ENCODE measurements at places on chromosomes 1 and 21. TPM values are rescaled to one million over a fixed set of nuclear protein-coding genes. Genes with fewer than 3 reads are reported as not detected.

HAO2 gene
- total RNA-seq: not detected

EVA1C gene
- total RNA-seq: 48.7 TPM

GBP1 gene
- total RNA-seq: 20.6 TPM

KCNE1 gene
- total RNA-seq: 2.2 TPM

COL11A1 gene
- total RNA-seq: 0.29 TPM

KRTAP24-1 gene
- total RNA-seq: not detected

CAPN8 gene
- 581 TPM for total RNA-seq

AXDND1 gene
- total RNA-seq: not detected

OVAAL gene
- not detected for total RNA-seq

APCS gene
- not detected for total RNA-seq

CDK11B gene
- 10.5 TPM for total RNA-seq

CFAP57 gene
- total RNA-seq: 0.37 TPM

TLR5 gene
- 7.2 TPM for total RNA-seq

- no peak for DNase-seq
Measured at GRCh38 chr1:51516649-51517158, 2.4 kb downstream of the EPS15 start.

DNA sequence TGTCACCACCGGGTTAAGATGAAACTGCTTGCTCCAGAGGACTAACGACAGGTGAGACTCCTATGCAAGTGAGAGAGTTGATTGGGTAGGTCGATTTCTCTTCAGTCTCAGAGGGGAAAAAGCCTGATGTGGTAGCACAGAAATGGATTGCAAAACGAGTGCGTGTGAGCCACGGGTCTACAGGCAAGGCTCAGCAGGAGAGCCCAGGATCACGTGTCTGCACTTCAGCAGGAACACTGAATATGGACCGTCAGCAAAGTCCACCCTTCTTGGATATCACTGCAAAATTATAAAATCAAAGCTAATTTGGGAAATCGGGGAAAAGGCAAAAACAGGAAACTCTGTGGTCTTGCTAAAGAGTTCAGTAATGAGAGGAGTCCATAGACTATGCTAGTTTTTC lies 107.7 kb upstream of the ZNF648 start:
- DNase-seq: no peak

DNA sequence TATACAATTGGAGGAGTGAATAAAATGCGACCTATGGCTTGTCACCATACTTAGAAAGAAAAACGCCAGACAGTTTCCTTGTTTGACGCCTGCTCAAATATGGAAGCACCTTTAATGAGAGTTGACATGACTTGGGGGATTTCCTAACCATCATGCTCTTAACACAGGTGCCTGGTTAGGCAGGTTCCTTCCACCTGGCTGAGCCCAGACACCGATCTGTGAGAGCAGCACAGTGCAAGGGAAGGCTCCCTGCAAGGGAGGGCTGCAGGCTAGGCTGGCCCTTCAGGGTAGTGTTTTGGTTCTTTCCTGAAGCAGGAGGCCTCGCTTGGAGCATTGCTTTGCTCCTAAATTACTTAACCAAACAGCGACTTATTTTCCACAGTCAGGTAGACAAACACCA lies 24.6 kb upstream of the KLHDC8A start:
- DNase-seq: no peak

DNA sequence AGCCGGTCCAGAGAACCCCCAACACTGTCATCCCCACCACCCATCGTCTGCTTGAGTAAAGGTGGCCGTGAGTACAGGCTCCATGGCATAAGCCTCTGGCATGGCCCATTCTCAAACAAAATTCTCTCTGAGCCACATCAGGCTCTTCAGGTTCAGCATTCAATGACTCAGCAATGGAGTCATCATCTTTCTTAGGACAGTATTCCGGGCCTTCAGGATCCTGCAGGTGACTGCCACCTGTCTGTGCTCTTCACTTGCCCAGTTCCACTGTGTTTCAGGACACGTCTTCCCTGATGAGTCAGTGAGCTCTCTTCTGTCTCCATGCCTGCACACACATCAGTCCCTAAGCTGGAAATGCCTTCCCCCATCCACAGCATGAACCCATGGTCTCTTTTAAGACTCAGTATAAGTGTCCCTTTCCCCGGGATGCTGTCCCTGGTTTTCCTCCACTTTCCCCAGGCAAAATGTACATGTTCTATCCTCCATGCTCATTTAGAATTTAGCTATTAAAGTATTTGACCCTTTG lies 81.1 kb upstream of the FGGY start:
- DNase-seq: no peak

DNA sequence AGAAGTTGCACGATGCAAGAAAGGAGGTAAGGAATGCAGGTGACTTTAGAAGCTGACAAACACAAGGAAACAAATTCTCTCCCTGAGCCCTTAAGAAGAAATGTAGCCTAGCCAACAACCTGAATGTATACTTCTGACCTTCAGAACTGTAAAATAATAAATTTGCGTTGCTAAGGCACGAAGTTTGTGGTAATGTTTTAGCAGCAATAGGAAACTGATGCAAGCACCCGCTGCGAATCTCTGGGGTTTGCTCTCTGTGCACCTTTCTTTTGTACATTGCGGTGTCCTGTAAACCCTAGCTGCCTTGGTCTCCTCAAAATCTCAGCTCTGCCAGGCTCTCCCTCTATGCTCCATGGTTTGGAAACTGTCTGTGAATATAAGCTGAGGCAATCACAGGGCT lies 15.1 kb downstream of the CD53 start:
- no peak for DNase-seq

- peak; percentile 74 for DNase-seq
Measured at GRCh38 chr1:88890791-88891317, 513 bp downstream of the GTF2B start.

DNA sequence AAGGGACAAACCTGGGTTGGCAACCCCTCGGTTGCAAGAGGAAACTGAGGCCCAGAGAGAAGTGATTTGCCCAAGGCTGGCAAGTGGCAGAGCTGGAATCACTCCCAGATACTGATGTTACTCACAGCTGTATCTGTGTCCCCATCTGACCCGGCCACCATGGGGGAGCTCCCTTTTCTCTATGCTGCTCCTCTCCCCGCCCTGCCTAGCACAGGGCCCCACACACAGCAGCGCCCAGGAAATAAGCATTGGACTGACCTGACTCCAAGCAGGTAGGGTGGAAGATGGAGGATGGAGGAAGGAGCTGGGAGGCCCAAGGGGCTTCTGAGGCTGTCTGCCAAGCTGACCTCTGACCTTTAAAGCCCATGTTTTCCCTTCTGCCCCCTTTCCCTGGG lies 3.0 kb upstream of the FBLIM1 start:
- no peak for DNase-seq

DNA sequence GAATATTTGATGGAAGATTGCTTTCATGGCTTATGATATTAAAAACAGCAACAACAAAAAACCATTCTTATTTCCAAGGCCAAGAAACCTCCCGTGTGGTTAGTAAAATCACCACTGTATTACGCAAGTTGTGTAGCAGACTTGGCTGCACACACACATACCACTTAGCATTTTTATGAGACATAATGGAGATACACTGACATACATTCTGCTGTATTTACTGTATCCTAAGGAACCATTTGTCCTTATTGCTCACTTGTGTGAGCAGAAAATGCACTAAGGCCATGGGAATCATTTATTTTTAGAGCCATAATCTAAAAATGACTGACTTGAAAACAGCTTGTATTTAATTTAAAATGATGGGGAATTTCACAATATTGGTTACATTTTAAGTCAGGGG lies 584 bp upstream of the C1orf141 start:
- no peak for DNase-seq

DNA sequence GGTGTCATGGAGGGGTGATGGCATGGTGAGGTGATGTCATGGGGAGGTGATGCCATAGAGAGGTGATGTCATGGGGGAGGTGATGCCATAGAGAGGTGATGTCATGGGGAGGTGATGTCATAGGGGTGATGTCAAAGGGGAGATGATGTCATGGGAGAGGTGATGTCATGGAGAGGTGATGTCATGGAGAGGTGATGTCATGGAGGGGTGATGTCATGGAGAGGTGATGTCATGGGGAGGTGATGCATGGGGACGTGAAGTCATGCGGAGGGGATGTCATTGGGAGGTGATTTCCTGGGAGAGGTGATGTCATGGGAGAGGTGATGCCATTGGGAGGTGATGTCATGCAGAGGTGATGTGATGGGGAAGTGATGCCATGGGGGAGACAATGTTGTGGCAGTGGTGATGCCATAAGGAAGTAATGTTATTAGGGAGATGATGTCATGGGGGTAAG lies 92.1 kb upstream of the C1orf174 start:
- DNase-seq: no peak

- peak; percentile 18 for DNase-seq
Measured at GRCh38 chr1:37875833-37876232, 16.4 kb upstream of the MTF1 start.

- DNase-seq: no peak
Measured at GRCh38 chr1:247536340-247536739, at the start of gene OR2C3. Gene OR2C3 (minus strand): TSS chr1:247536440. CDS start chr1:247532511, 3,929 bp downstream.

- DNase-seq: no peak
Measured at GRCh38 chr1:72915581-72915980, 633.2 kb upstream of the NEGR1 start.

GRCh38 chr1:101379950-101380349 lies 143.1 kb downstream of the S1PR1 start:
- DNase-seq: no peak

DNA sequence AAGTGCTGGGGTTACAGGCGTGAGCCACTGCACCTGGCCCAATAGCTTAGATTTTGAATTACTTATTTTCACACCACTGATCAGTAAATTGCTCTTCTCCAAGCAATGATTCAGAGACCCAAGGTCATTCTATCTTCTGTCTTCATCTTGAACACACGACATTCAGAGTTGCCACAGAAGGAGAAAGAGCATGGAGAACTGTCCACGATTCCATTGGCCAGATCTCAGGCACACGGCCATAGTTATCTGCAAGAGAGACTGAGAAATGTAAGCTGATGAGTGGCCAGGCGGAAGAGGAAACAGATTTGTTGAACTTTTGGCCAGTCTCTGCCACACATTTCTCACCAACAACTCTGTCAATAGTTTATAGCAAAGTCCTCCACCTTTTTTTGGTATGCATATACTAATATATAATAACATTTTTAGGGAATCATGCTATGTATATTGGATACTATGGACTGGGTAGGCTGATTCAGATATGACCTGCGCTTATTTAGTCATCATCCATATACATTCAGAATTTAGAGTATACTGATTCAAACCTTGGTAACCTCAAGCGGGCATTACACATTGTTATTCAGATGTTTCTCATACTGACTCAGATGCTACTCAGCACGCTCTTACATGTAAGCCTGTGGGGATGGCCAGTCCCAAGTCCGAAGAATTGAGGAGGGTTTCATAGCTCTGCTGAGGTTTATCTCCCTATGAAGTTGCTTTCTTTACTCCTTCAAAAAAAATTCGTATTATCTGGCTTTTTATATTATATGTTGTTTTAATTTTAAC lies 25.5 kb upstream of the CAP1 start:
- DNase-seq: no peak

GRCh38 chr1:231734417-231734816 lies 107.8 kb downstream of the DISC1 start:
- DNase-seq: no peak

DNA sequence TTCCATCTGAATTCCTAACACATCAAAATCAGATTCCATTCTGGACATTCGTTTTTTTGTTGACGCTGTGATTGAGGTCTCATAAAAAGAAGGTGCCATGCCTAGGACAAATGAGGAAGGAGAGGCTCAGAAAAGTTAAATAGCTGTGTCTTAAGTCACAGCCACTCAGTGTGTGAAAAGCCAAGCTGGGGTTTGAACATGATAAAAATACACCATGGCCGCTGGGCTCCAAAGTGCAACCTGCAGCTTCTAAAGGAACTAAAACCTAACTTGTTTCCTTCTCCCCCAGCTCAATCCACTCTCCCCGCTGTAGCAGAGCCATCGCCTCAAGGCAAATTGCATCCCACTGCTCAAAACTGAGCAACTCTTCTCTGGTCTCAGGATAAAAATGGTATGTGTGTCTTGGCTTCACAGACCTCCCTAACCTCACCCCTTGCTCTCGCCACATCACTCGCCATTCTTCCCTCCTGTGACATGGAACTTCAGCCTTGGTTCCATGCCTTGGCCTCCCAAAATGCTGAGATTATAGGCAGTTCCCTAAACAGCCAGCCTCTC lies 22.1 kb upstream of the FAM20B start:
- DNase-seq: peak; percentile 35

DNA sequence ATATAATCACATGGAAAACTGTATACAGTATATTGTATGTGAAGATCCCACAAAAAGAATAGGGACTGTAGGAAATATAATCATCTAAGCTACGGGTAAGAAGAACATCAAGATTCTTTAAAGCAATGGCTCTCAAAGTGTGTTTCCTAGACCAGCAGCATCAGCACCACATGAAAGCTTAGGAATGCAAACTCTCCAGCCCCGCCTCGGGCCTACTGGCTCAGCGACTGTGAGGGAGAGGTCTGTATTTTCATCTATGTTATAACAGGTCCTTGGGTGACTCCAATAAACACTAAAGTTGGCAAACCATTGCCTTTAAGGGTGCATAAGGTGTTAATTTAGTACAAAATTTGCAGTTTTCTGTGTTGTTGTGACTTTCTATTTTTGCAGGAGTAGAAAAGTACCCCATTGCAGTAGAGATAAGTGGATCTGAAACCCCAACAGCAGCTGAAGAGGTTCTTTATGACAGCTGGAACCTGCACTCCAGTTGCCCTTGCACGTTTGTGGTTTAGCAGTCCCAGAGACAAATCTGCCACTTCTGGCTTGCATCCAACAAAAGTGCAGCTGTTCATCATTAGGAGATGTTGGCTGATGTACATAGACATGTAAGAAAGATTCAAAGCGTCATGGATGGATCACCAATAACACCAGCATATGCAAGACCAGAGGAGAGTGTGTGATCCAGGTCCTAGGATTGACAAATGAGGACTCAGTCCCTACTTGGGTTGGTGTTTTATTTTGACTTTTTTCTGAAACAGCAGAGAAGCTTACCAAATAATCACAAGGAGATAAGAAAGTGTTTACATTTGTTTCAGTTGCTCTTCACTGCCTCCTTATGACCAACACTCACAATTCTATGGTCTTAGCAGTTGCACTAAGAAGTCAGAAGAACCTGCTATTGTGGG lies 15.9 kb upstream of the IFNAR1 start:
- no peak for DNase-seq

DNA sequence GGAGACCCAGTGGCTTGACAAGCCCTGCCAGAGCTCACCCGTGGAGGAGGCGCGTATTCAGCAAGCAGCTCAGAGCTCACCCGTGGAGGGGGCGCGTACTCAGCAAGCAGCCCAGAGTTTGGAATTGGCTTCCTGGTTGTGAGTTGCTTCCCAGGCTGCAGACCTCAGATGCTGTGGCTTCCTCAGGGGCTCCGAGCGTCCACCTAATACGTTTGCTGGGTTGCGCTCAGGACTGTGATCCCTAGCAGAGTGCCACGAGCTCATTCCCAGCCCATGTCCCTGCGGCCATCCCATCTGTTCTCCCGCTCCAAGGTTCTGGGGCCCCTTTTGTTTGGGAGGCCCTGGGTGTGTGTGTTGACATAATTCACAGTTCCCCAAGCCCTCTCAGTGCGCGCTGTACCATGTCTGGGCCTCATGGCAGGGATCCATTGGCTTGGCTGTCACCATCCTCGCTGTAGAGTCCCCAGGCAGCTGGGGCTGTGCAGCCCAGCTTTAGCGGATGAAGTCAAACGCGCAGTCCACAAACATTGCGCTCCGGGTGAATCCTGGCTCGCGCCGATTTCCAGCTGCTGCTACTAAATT lies 3.6 kb downstream of the AJAP1 start:
- DNase-seq: peak; percentile 55

GRCh38 chr1:84283381-84283780 lies 18.1 kb upstream of the SAMD13 start:
- DNase-seq: no peak

All from stomach (tissue), 19 donors.